ENCODE measurements at places on chromosomes 1 and 21. TPM values are rescaled to one million over a fixed set of nuclear protein-coding genes. Genes with fewer than 3 reads are reported as not detected.

- DNase-seq, result no peak
Observed at GRCh38 chr21:34336756-34337391, 26.9 kb upstream of the KCNE2 start.

GRCh38 chr1:86356247-86356646, 39.9 kb downstream of the ODF2L start:
- peak; percentile 5 for DNase-seq

GRCh38 chr1:210144736-210145135, 87.9 kb upstream of the SERTAD4 start:
- no peak for DNase-seq

Gene NTRK1
- total RNA-seq, result not detected

Gene NPPA
- not detected for total RNA-seq

Gene DNAI4
- total RNA-seq, result 10.2 TPM

Measured in OCI-LY7 (cell line).